GM19239 (cell line): ENCODE measurements at places on chromosomes 6 and 20.

DNA sequence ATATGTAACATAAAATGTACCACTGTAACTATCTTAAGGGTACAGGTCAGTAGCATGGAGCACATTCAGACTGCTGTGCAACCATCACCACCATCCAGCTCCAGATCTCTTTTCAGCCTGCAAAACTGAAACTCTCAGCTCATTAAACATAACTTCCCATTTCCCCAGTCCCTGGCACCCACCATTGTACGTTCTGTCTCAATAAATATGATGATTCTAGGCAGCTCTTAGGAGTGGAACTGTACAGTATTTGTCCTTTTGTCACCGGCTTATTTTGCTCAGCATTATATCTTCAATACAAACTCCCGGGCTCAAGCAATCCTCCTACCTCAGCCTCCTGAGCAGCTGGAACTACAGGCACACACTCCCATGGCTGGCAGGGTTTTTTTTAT lies 1.5 kb downstream of the ZC3H12D start:
- no peak for DNase-seq

DNA sequence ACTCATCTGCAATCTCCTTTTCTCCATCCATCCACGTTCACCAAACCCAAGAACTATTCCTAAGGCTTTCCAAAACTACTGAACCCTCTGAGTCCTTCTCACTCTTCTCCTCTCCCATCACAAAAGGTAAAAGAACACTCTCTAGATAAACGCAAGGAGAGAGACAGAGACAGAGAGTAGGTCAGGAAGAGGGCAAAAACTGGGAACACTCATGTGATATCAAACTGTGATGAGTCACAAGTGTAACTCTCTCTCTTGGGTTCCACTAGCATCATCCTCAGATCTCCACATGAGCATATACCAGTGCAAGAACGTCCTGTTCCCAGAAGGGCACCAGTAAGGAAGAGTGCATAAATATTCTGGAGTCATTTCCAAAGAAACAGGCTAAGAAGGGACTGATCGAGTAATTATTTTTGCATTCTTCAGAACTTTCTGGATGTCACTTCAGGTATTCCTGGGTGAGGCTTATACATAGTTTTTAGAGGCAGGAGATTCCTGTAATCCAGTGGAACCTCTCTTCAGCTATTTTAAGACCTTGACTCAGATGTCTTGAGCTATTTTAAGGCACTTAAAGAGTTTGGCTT lies 47.3 kb upstream of the STXBP5 start:
- no peak for DNase-seq

GRCh38 chr6:113450061-113450465 lies 407.1 kb upstream of the MARCKS start:
- no peak for DNase-seq

DNA sequence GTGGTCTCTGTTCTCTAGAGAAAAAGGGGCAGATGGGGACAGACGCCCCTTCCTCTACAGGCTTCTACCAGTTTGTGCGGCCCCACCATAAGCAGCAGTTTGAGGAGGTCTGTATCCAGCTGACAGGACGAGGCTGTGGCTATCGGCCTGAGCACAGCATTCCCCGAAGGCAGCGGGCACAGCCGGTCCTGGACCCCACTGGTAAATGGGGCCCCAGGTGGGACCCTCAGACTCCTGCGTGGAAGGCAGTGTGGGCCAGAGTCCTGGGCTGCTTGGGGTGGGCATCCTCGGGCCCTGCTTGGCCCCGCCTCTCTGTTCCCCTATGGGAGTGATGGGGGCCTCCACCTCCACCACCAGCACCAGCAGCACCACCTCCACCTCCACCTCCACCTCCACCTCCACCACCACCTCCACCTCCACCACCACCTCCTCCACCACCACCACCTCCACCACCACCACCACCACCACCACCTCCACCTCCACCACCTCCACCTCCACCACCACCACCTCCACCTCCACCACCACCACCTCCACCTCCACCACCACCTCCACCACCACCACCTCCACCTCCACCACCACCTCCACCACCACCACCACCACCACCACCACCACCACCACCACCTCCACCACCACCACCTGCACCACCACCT lies 3.2 kb upstream of the TNFRSF6B start:
- DNase-seq, result no peak

GRCh38 chr20:13220194-13220903 lies 725 bp upstream of the ISM1 start:
- no peak for DNase-seq

- no peak for DNase-seq
Measured at GRCh38 chr20:14929388-14929787, 592.0 kb upstream of the FLRT3 start.

GRCh38 chr6:64084185-64084663 lies 448.6 kb downstream of the PHF3 start:
- no peak for DNase-seq

GRCh38 chr20:40335901-40336351 lies 353.1 kb downstream of the MAFB start:
- DNase-seq, result no peak

DNA sequence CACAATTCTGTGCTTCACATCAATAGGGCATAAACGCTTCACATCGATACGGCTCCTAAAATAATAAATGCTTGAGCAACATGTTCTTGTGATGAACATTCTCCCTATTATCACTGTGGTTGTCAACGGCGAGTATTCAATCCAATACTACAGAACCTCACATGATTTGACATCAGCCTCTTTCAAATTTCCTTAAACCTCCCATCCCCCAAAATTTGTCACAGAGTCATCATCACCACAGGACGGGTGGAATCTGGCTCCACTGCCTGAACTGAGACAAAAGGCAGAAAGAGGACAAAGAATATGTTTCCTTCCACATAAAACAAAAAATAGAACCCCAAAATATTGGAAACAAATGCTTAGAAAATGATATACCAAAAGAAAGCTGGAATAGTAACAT lies 7.3 kb downstream of the THEMIS start:
- DNase-seq, result no peak

DNA sequence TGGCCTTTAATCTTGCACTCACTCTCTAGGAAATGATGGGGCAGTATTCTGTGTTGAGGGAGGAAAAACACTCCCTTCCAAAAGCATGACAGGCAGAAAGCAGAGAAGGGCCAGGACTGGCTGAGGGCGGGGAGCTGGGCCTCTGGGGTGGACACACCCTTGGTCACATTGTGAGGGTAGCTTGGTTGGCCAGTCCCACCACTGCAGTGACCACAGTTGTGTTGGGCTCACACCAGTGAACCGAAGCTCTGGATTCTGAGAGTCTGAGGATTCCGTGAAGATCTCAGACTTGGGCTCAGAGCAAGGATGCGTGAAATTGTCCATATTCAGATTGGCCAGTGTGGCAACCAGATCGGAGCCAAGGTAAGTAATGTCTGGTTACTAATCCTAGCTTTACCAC lies at the start of gene TUBB1:
TSS of gene TUBB1 (plus strand) at position 213 of the 400 bp plus-strand sequence. CDS start at position 307, 94 bp downstream.
- DNase-seq, result no peak
